ENCODE measurements at places on chromosomes 7 and 10.
A peak's percentile ranks its signal among the peaks of the same experiment; 100 is the strongest.

GRCh38 chr10:58638388-58638787, 125.7 kb downstream of the BICC1 start:
- no peak for DNase-seq

DNA sequence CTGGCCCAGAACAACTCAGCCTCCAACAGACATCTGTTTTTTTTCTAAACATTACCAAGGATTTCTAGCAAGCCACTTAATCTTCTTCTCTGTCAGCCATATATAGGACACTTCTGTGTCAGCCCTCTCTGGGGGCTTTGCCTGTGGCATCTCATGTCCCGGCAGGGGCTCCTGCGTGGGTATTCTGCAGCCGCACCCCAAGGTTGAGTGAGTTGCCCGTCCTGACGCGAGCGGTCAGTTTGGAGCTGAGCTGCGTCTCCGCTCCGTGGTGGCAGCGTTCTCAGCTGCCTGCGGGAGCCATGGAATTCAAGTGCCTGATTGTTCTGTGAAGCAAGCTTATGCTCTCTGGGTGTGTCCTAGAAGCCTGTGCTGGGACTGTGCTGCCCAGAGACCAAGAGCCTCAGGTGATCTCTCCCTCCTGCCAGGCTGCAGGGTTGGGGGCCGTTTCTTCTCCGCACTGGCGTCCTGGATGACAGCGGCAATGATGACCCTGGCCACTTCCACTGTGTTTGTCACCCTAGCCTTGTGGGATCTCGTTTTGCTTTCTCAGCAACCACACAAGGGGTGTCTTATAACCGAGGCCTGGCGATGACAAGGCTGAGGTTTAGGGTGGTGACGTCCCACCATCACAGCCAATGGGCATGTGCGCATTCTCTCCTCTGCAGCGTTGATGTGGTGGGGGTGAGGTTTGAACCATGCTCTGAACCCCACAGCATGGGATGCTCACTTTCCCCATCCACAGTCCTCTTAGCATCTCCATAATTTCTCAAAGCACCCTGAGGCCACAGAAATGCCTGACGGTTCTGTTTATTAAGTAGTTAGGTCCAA, 612.6 kb upstream of the FOXK1 start:
- DNase-seq = no peak

GRCh38 chr7:22997871-22998518, 15.9 kb downstream of the HYCC1 start:
- no peak for DNase-seq

GRCh38 chr10:68224810-68225209, 7.1 kb downstream of the ATOH7 start:
- no peak for DNase-seq

DNA sequence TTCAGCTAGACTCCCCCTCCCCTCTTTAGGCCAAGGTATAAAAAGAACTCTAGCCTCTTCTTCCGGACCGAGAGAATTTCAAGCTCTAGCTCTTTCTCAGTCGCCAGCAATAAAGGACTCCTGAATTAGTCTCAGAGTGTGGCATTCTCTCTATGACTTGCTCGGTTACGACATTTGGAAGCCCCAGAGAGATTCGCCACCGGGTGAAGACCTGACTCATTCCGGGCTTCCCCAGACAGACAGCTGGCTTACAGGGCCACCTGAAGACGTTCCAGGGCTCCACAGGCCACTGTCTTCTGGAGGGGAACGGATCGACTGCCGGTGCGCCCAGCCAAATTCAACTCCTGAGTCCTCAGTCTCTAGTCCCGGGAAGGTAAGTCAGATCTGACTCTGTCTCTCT, at the start of gene AKR1B15:
Gene AKR1B15, plus strand, starts transcription at position 234 of the 400 bp plus-strand sequence. CDS start 15,510 bp downstream, outside the sequence.
- DNase-seq = no peak

GRCh38 chr7:106287786-106288185, 3.0 kb upstream of the NAMPT start:
- DNase-seq = no peak

DNA sequence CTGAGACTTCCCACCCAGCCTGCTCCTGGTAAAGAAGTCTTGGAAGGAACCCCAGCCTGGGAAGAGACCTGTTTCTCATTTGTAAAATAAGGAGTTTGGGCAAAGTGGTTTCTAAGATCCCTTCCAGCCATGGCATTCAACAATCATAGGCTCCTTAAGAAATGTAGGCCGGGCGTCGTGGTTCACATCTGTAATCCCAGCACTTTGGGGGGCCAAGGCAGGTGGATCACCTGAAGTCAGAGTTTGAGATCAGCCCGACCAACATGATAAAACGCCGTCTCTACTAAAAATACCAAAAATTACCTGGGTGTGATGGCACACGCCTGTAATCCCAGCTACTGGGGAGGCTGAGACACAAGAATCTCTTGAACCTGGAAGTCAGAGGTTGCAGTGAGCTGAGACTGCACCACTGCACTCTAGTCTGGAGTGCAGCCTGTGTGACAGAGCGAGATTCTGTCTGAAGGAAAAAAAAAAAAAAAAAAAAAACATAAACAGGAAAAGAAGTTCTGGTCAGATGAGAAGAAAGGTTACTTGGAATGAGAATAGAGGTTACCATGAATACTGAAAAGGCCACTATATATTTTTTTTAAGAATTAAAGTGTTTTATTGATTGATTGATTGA, 15.9 kb downstream of the DLG5 start:
- DNase-seq = no peak

- DNase-seq = no peak
These were observed 73.0 kb upstream of the GTF2IRD1 start for GRCh38 chr7:74380720-74381119.

- DNase-seq = no peak
These were observed 57.8 kb upstream of the MSRB2 start for GRCh38 chr10:23037561-23037960.

DNA sequence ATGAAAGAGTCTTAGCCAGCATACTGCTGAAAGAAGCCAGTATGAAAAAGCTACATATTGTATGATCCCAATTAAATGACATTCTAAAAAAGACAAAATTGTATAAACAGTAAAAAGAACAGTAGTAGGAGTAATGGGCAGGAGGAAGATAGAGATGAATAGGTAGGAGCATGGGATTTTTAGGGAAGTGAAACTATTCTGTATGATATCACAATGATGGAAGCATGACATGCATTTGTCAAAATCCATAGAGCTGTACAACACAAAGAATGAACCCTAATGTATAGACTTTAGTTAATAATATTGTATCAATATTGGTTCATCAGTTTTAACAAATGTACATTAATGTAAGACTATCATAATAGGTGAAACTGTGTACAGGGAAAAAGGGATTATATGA, 147.9 kb downstream of the IMMP2L start:
- no peak for DNase-seq

DNA sequence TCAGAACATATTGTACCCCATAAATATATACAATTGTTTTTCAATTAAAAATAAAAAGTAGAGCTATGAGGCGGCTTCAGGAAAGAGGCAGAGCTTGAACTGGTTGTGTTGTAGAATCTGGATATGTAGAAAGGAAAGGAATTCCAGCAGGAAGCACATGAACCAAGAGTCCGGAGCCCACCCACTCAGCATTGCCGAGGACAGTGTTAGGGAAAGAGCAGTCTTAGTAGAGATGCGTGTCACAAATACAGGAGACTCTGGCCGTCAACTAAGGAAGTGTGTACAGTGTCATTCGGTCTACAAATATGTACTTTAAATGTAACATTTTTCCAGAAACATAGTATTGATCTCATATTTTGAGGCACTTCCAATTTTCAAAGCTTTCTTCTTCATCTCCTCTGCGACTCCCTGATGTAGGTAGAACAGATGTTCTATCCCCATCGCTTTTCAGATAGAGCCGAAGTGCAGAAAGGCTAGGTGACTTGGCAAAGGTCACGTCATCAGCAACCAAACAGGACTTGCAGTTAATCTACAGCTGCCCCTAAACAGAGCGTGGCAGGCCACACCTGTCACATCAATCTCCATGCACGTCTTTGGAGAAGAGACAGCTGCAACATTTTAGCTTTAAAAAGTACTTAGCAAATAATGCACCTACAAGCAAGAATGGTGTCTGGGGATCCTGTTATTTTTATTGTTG, 25.3 kb upstream of the GJD4 start:
- no peak for DNase-seq

GRCh38 chr7:47884675-47885074, 63.6 kb downstream of the PKD1L1 start:
- DNase-seq = no peak

- no peak for DNase-seq
These were observed 8.1 kb upstream of the POLD2 start for GRCh38 chr7:44131173-44132029.

DNA sequence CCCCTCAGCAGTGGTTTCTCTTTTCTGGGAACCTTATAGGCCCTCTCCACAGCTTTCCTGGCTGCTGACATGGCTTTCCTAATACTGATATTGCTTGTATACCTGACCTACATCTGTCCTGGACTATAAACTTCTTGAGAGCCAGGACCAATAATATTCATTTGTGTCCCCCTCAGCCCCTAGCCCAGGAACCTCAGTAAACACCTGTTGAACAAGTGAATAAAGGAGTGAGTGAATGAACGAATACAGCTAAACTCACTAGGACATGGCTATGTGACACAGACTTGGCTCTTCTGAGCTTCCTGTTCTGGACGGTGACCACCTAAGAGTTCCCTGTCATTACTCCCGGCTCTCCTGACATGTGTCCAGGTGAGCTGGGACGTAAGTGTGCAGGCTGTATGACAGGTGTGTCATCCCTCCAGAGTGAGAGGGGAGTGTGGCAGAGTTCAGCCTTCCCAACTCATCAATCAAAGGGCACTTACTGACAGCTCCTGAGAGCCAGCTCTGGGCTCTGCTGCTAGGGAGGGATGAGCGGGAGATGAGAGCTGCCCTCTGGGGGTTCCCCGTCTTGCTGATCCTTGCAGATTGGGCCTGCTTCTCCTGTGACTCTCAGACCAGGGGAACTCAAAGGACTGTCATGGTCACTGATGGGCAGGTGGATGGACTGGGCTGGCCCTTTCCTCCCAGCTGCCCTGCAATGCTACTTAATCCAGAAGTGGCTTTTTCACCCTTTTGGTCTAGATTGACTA, 84.5 kb downstream of the HIF1AN start:
- DNase-seq = no peak

- no peak for DNase-seq
These were observed 8.6 kb upstream of the GRID1 start for GRCh38 chr10:86375204-86375603.

DNA sequence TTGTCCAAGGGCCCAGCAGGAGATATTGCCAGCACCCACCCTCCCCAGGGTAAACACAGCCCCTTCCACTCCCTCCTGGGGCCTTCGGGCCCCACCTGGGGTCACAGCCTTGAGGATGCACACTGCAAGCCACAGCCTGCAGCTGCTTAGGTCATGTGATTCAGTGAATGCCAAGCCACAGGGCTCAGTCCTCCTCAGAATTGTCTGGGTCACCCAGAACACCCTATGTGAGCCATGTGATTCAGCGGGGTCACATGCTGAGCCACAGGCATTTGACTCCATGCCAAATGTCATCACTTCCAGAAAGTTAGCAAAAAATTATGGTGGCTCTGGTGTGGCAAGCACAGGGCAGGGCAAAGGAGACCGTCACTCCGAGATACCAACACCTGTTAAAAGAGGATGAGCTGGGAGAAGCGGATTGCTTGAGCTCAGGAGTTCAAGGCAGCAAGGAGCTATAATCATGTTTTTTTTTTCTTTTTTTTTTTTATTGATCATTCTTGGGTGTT, 17.2 kb upstream of the PSAP start:
- no peak for DNase-seq

- DNase-seq = peak; percentile 23
These were observed 143.0 kb upstream of the HDAC9 start for GRCh38 chr7:18352339-18353255.

DNA sequence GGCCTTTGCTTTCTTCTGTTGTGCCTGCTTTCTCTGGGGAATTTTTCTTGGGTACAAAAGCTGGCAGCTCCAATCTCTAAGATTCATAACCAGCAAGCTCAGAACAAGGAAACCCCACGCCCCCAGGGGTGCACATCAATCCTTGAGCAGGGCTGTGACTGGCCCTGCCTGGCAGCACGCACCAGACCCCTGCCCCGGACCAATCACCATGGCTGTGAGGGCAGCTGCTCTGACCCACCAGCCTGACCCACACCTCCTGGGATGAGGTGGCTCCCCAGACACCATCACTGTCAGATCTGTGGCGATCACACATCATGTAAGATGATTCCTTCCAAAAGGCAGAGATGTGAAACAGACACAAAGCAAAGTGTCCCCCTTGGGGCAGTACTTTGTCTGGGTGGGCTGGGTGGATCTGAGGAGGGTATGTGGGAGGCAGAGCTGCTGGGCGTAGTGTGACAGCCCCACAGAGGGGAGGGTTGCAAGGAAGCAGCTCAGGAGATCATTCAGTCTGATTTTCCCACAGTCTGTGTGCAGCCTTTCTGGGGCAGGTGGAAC, 175.5 kb upstream of the SHH start:
- no peak for DNase-seq

DNA sequence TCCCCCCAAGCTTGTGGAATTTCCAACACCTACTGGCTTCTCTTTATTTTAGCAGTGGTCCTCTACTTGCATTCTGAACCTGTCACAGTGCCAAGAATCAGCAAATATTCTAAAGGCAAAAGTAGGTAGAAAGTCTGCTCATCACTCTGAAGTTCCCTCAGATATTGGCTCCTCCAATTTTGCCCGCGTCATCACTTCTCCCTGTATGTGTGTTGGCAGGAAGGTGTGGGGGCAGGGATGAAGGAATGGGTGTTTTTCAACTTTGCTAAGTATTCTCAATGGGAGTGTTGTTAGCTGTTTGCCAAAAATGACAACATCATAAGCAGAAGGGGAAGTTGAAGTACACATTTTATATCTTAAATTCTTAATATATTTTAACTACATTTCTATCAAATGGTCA, 226.2 kb downstream of the POLR1F start:
- no peak for DNase-seq

- DNase-seq = no peak
These were observed 44.8 kb upstream of the EGR2 start for GRCh38 chr10:62860946-62861345.

DNA sequence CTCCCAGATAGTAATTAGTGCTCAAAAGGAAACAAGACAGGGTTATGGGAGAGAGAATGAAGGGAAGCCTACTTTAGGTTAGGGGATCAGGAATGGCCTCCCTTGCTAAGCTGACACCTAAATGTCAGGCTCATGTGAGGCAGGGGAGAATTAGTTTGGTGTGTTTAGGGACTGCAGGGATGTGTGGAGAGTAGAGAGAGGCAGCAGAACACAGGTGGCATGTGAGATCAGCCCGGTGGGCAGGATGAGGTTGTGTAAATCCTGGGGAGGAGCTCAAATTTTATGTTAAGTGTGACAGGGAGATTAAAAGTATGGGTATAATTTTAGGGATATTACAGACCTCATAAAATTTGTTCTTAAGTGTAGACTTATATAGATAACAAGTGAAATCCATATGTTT, 56.2 kb upstream of the ZNF438 start:
- DNase-seq = no peak

- DNase-seq = no peak
These were observed 35.7 kb upstream of the DYNC1I1 start for GRCh38 chr7:95736635-95737034.

Measured in NCI-H187 treated with DMSO at 0.1 percent for 48 hours (cell line).